Large intestine (tissue), 12 donors: ENCODE measurements at places on chromosomes 5 and 9. TPM values are rescaled to one million over a fixed set of nuclear protein-coding genes. Genes with fewer than 3 reads are reported as not detected.

GRCh38 chr5:176133877-176134276, 104.3 kb upstream of the SIMC1 start:
- H3K36me3 ChIP-seq: no peaks in the 10 kb centered on the region
- no peak overlapping the region for H3K27ac ChIP-seq
- no peak for DNase-seq
- H3K4me1 ChIP-seq: no peaks in the 10 kb centered on the region
- H3K4me3 ChIP-seq: no peak overlapping the region

The FBP2 gene
- polyA plus RNA-seq: 0.25 TPM

GRCh38 chr5:52692039-52692438, 95.7 kb upstream of the ITGA1 start:
- no peaks in the 10 kb centered on the region for H3K36me3 ChIP-seq
- H3K27ac ChIP-seq: no peak overlapping the region
- H3K4me3 ChIP-seq: no peak overlapping the region
- H3K4me1 ChIP-seq: no peaks in the 10 kb centered on the region

The LCN6 gene
- 2.8 TPM for polyA plus RNA-seq

DNA sequence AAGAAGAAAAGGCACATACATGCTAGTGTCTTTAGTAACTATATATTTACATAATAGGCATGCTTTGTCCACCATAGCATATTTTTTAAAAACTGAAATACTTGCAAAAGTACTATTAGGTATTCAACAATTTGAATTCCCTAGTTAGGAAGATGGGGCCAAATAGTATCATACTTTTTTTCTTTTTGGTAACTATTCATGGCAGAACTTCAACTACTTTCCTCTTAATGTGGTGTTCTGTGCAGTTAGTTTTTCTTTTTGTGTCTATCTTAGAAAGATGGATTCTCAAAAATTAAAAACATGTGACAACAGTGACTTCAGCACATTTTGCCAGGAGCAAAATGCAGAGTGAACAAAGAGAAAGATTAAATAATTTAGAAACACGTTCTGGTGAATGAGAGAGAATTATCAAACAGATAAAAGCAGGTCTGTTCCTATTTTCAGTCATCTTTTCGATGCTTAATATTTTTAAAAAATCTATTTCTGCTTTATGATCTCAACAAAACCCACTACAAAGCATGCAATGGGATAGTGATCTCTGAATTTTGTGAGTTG, 341.1 kb downstream of the ARL15 start:
- no peak overlapping the region for H3K27ac ChIP-seq
- no peak for DNase-seq
- no peaks in the 10 kb centered on the region for H3K27me3 ChIP-seq
- no peak overlapping the region for H3K4me3 ChIP-seq

The GRIA1 gene
- polyA plus RNA-seq: 0.93 TPM
